ENCODE measurements at places on chromosomes 1 and 21.
A peak's percentile ranks its signal among the peaks of the same experiment; 100 is the strongest.

DNA sequence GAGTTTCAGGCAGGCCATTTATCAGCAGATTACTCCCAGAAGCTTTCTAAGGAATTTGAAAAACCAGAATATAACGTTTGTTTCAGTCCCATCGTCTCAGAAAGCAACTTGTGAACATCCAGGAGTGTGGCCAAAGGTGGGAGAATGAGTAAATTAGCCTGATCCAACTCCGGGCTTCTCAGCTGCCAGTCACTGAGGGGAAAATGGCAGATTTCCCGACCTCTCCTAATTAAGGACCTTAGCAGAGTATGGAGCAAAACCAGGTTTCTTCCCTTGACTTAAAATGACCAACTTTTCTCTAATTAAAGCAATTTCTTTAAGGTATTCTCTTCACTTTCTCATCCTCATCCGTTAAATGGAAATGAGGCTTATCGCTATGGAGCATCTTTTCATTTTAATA lies 1.0 kb downstream of the CORT start:
- H3K36me3 ChIP-seq: peaks cover 2% of the 10 kb centered on the region
- no peak overlapping the region for H3K4me3 ChIP-seq
- H3K27ac ChIP-seq: no peak overlapping the region
- H3K4me1 ChIP-seq: no peaks in the 10 kb centered on the region

- no peak overlapping the region for H3K27ac ChIP-seq
- no peak overlapping the region for H3K4me3 ChIP-seq
- H3K27me3 ChIP-seq: no peaks in the 10 kb centered on the region
- H3K4me1 ChIP-seq: no peaks in the 10 kb centered on the region
These were observed 154.8 kb downstream of the BACH1 start for GRCh38 chr21:29453511-29453910.

GRCh38 chr1:87743256-87743655 lies 414.6 kb downstream of the LMO4 start:
- no peaks in the 10 kb centered on the region for H3K36me3 ChIP-seq
- H3K4me3 ChIP-seq: no peak overlapping the region
- no peaks in the 10 kb centered on the region for H3K27me3 ChIP-seq
- no peak overlapping the region for H3K27ac ChIP-seq
- no peak for DNase-seq
- no peaks in the 10 kb centered on the region for H3K4me1 ChIP-seq

DNA sequence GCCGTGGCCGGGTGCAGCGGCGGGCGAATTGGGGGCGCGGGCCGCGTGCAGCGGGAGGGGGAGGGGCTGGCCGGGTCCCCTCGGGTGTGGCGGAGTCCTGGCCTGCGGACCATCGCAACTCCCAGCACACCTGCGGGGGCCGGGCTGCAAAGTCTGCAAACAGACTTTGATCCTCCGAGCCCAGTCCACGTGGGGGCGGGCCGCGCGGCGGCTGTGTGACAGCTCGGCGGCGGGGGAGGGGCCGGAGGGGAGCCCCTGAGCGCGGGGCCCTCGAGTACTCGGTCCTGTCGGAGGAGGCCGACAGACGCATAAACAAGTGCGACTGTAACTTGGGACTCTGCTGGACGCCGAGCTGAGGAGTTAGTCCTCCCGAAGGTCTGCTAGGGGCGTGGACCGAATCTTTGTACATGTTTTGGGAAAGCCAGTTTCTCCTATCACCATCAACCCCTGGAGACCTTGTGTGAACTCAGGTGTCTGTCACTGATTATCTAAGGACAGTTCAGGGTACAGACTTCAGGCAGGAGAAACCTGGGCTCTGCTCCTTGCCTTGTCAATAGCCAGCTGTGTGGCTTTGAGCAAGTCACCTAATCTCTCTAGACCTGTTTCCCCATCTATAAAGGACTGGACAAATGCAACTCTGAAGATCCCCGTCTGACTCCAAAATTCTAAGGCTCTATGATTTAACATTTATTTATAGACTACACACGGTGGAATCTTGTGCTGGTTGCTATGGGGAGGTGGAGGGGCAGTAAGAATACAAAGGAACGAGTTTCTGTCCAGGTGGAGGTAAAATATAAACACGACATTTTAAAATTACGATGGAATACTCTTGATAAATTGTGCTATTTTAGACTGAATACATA lies 710 bp upstream of the SLC30A1 start:
- peak overlapping the region; percentile 74 for H3K4me3 ChIP-seq
- H3K4me1 ChIP-seq: peaks cover 10% of the 10 kb centered on the region
- H3K36me3 ChIP-seq: peaks cover 4% of the 10 kb centered on the region
- DNase-seq: peak; percentile 33
- H3K27ac ChIP-seq: peak overlapping the region; percentile 2

GRCh38 chr1:11058595-11059154 lies 1.1 kb downstream of the SRM start:
- no peak for DNase-seq
- peak overlapping the region; percentile 89 for H3K4me3 ChIP-seq
- no peak overlapping the region for H3K27ac ChIP-seq
- peaks cover 1% of the 10 kb centered on the region for H3K4me1 ChIP-seq
- H3K27me3 ChIP-seq: no peaks in the 10 kb centered on the region
- H3K36me3 ChIP-seq: peaks cover 24% of the 10 kb centered on the region

DNA sequence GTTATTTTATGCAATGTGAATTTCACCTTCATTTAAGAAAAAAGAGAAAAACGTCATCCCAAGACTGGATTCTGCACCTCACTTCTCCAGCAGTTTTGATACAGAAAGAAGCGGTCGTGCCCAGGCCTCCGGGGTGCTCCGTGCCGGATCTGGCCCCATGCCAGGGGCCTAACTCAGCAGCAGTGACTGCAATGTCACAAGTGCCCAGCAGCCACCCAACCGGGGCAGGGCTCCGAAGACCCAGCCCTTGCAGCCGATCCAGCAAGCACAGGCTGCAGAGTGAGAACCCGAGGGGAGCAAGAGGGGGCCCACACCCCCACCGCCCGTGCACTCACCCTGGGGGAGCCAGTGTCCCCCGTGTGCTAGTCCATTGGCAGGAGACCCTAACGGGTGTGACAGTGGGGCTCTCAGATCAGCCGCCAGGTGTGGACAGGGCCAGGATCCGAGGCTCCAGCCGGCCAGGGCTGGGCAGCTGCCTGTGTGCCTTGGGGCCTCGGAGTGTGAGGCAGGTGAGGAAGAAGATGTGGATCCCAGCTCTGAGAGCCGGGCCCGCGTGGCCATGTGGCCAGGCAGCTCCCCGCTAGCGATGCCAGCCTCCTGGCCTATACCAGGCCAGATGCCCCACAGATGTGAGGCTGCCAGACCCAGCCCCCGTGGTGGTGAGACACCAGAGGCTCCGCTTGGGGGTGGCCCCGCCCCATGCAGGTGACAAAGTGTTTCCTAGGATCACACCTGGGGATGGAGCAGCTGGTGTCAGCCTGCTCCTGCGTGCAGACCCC lies 60.6 kb downstream of the MEGF6 start:
- peaks cover 39% of the 10 kb centered on the region for H3K4me1 ChIP-seq
- no peak for DNase-seq

- H3K4me3 ChIP-seq: no peak overlapping the region
- H3K36me3 ChIP-seq: no peaks in the 10 kb centered on the region
- no peak for DNase-seq
These were observed 112.2 kb upstream of the MROH9 start for GRCh38 chr1:170823120-170823519.

DNA sequence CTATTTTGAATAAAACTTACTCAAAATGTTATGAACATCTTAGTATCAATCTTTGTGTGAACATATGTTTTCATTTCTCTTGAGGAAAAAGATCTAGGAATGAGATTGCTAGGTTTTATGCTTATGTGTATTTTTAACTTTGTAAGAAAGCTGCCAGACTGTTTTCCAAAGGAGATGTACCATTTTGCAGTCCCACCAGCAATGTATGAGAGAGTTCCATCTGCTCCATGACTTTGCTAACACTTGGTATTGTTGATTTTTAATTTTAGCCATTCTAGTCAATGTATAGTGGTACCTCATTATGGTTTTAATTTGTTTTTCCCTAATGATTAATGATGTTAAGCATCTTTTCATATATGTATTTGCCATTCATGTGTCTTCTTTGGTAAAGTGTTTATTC lies 132.5 kb downstream of the ZMYM4 start:
- H3K27ac ChIP-seq: no peak overlapping the region
- H3K4me3 ChIP-seq: no peak overlapping the region
- DNase-seq: no peak
- peaks cover 12% of the 10 kb centered on the region for H3K36me3 ChIP-seq
- no peaks in the 10 kb centered on the region for H3K27me3 ChIP-seq
- no peaks in the 10 kb centered on the region for H3K4me1 ChIP-seq

DNA sequence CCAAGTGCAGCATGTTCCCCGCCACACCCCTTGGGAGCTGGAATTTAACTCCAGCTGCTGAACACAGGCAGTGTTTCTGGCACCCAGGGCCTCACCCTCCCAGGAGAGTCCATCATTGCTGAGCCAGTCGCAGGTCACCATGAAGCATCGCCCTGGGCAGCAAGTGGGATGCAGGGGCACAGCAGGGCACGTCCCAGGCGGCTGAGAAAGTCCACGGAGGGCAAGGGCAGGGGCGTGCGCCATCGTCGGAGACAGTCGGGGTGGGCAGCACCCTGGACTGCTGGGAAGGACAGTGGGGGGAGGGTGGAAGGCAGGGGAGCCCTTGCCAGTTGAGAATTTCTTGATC lies 69.2 kb upstream of the PDE9A start:
- peaks cover 2% of the 10 kb centered on the region for H3K36me3 ChIP-seq
- H3K4me3 ChIP-seq: no peak overlapping the region
- no peaks in the 10 kb centered on the region for H3K27me3 ChIP-seq
- no peak overlapping the region for H3K27ac ChIP-seq
- H3K4me1 ChIP-seq: no peaks in the 10 kb centered on the region

GRCh38 chr1:6785728-6786505 lies 663 bp downstream of the CAMTA1 start:
- peaks cover 2% of the 10 kb centered on the region for H3K27me3 ChIP-seq
- no peaks in the 10 kb centered on the region for H3K36me3 ChIP-seq
- DNase-seq: peak; percentile 34
- peaks cover 5% of the 10 kb centered on the region for H3K4me1 ChIP-seq

GRCh38 chr1:910881-911721 lies 12.6 kb upstream of the SAMD11 start:
- H3K4me3 ChIP-seq: peak overlapping the region; percentile 10
- DNase-seq: no peak
- no peaks in the 10 kb centered on the region for H3K27me3 ChIP-seq
- no peaks in the 10 kb centered on the region for H3K36me3 ChIP-seq
- H3K27ac ChIP-seq: no peak overlapping the region
- no peaks in the 10 kb centered on the region for H3K4me1 ChIP-seq

- H3K4me1 ChIP-seq: no peaks in the 10 kb centered on the region
- no peak overlapping the region for H3K4me3 ChIP-seq
- no peak overlapping the region for H3K27ac ChIP-seq
- H3K36me3 ChIP-seq: no peaks in the 10 kb centered on the region
- H3K27me3 ChIP-seq: no peaks in the 10 kb centered on the region
These were observed 43.9 kb upstream of the SGIP1 start for GRCh38 chr1:66489972-66490601.

- DNase-seq: peak; percentile 89
- H3K27ac ChIP-seq: no peak overlapping the region
- H3K36me3 ChIP-seq: no peaks in the 10 kb centered on the region
- no peaks in the 10 kb centered on the region for H3K27me3 ChIP-seq
- H3K4me1 ChIP-seq: no peaks in the 10 kb centered on the region
- no peak overlapping the region for H3K4me3 ChIP-seq
These were observed 43.3 kb upstream of the LPAR3 start for GRCh38 chr1:84936116-84936810.

GRCh38 chr1:22782406-22782805 lies 71.8 kb downstream of the EPHB2 start:
- H3K36me3 ChIP-seq: no peaks in the 10 kb centered on the region
- DNase-seq: no peak
- H3K4me1 ChIP-seq: peaks cover 3% of the 10 kb centered on the region
- no peak overlapping the region for H3K27ac ChIP-seq
- H3K4me3 ChIP-seq: no peak overlapping the region

GRCh38 chr1:235503403-235504121 lies 690 bp downstream of the B3GALNT2 start:
- peak overlapping the region; percentile 80 for H3K27ac ChIP-seq
- H3K4me3 ChIP-seq: peak overlapping the region; percentile 98
- H3K4me1 ChIP-seq: no peaks in the 10 kb centered on the region
- peak; percentile 82 for DNase-seq

DNA sequence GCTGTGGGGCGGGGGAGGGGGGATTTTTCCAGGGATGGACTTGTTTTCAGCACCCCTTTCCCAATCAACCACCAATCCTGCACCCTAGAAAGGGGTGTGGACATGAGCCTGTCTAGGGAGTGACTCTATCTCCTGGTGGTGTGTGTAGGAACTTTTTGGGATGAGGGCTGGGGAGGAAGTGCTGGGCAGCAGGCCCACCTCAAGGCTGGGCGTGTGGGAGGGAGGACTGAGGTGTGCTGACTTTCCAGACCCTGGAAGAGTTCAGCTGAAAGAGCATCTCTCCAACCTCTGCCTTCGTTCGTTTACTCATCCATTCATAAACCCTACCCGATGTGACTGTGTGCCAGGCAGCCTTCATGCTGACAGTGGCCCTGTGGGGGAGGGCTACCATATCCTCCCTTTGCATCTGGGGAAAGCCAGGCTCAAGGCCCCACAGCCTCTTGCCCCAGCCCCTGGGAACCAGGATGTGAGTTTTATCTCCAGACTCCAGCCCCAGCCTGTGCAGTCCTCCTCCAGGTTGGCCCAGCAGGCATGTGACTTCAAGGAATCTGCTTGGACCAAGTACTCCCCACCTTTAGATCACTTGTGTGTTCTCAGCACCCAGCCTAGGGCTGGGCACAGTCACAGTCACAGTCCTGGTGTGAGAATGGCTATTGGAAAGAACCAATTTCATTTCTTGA lies 6.7 kb downstream of the KNCN start:
- H3K4me3 ChIP-seq: no peak overlapping the region
- no peaks in the 10 kb centered on the region for H3K4me1 ChIP-seq
- H3K36me3 ChIP-seq: no peaks in the 10 kb centered on the region
- DNase-seq: no peak
- H3K27me3 ChIP-seq: peaks cover 43% of the 10 kb centered on the region

GRCh38 chr1:233606813-233607212 lies 7.1 kb upstream of the KCNK1 start:
- H3K4me1 ChIP-seq: peaks cover 3% of the 10 kb centered on the region
- H3K36me3 ChIP-seq: no peaks in the 10 kb centered on the region
- DNase-seq: no peak
- no peak overlapping the region for H3K4me3 ChIP-seq
- no peak overlapping the region for H3K27ac ChIP-seq

DNA sequence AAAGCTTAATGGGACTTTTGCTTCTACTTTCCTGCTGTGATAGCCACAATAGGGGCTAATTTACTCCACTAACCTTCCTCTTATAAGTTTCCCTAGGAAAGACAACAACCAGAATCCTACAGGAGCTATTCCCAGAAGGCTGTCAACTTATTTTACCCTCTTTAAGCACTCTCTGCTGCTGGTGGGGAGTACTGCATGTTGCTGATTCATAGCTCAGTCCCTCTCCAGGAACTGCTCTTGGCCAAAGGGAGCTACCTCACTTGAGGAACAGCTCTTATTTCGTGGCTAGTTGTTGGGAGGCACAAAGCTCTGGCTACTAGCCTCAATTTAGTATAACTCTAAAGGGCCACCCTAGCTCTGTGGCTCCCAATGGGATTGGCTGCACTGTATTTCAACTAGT lies 37.2 kb downstream of the ADSS2 start:
- H3K27ac ChIP-seq: no peak overlapping the region
- H3K36me3 ChIP-seq: peaks cover 12% of the 10 kb centered on the region
- no peaks in the 10 kb centered on the region for H3K27me3 ChIP-seq
- DNase-seq: peak; percentile 37
- H3K4me1 ChIP-seq: no peaks in the 10 kb centered on the region
- H3K4me3 ChIP-seq: no peak overlapping the region

GRCh38 chr1:155177918-155178281 lies 4.3 kb downstream of the TRIM46 start:
- H3K27ac ChIP-seq: no peak overlapping the region
- no peaks in the 10 kb centered on the region for H3K27me3 ChIP-seq
- peaks cover 14% of the 10 kb centered on the region for H3K4me1 ChIP-seq
- no peak for DNase-seq

GRCh38 chr1:25754470-25755181 lies 45.4 kb upstream of the SELENON start:
- no peaks in the 10 kb centered on the region for H3K36me3 ChIP-seq
- no peak for DNase-seq
- H3K4me1 ChIP-seq: no peaks in the 10 kb centered on the region

All from trophoblast cell (in vitro differentiated cells and primary cell).